ENCODE measurements at places on chromosomes 6 and 20. TPM values are rescaled to one million over a fixed set of nuclear protein-coding genes. Genes with fewer than 3 reads are reported as not detected.

Gene SLC52A3
- not detected for total RNA-seq

Gene OXT
- not detected for total RNA-seq

Gene SNX5
- total RNA-seq, result 79.0 TPM

Gene GLP1R
- not detected for total RNA-seq

Gene ULBP2
- 7.0 TPM for total RNA-seq

Gene ZNF165
- total RNA-seq, result 0.26 TPM

Gene FAM110A
- 3.8 TPM for total RNA-seq

Gene UST
- 32.4 TPM for total RNA-seq

Gene DCDC2
- not detected for total RNA-seq

Gene C20orf202
- not detected for total RNA-seq

Gene CCN2
- 194 TPM for total RNA-seq

Gene IL20RA
- 0.12 TPM for total RNA-seq

Gene RIPOR2
- total RNA-seq, result 5.4 TPM

Gene BHLHE23
- total RNA-seq, result not detected

Gene ANKRD66
- total RNA-seq, result not detected

Gene SIGLEC1
- not detected for total RNA-seq

Gene COX4I2
- not detected for total RNA-seq

Gene FNDC11
- total RNA-seq, result 0.12 TPM

Gene KCNQ2
- total RNA-seq, result not detected

Gene ZHX3
- total RNA-seq, result 22.5 TPM

Gene MTFR2
- 3.2 TPM for total RNA-seq

Gene TM9SF4
- total RNA-seq, result 24.3 TPM
